ENCODE measurements at places on chromosomes 2 and 18. TPM values are rescaled to one million over a fixed set of nuclear protein-coding genes. Genes with fewer than 3 reads are reported as not detected.

GRCh38 chr2:140737006-140737405 is 1393.8 kb downstream of the LRP1B start:
- DNase-seq: no peak

- DNase-seq: no peak
Measured at GRCh38 chr2:1606046-1606400, 138.3 kb downstream of the PXDN start.

DNA sequence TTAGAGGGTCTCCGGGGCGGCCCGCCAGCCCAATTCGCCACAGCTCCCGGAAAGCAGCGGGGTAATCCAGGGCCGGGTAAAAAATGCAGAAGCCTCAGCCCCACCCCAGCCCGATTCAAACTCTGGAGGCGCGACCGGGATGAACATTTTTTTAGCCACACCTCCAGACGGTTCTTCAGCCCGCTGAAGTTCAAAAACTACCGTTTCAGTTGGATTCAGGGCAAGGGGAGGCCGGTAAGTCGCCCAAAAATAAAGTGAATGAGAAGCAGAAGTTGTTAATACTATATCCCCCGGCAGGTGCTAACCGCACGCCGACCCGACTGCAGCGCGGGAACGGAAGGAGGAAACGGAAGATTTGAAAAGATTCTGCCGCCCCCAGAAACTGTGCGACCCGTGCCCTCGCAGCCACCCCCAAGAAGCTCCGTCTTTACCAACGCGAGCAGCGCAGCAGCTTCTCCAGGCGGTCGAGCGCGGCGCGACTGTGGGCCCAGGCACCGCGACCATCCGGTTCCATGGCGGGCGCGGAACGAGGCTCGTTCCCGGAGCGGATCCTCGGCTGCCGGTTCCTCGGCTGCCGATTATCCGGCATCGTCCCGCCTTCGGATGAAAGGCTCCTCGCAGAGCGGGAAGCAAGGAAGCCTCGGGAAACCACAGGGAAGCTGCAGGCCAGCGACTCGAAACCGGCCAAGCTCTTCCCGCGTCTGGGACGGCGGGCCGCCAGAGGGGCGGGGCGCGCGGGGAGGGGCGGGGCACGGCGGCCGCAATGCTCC is at the start of gene BARD1:
TSS of gene BARD1 (minus strand) at position 703 of the 770 bp plus-strand sequence. CDS start at position 589, 114 bp downstream.
- no peak for DNase-seq

- DNase-seq: no peak
Measured at GRCh38 chr2:36371070-36371874, 15.7 kb downstream of the CRIM1 start.

DNA sequence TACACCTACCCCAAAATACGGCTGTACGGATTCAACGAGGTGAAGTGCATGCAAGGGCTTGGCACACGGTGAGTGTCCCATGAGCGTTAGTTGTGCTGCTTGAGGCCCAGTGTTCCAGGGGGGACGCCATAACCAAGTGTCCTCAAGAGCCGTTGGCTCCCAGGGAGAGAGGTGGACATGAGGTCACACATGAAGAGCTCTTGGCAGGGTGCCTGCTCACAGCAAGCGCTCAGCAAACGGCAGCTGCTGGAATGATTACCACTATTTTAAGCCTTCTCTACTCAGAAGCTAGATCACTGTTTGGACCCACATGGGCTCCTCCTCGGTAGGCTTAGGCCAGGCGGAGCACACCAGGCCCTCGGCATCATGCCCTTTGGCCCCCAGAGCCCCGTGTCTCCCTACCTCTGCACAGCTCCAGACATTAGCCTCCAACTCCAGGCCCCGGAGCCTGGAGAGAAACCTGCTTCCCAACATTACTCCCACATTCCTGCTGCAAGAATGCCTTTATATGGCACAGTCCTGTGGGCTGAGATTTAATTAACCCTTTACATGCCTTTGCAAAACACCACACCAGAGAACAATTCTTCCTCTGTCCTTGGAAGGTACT is 68.4 kb upstream of the PPP1CB start:
- DNase-seq: no peak

- no peak for DNase-seq
Measured at GRCh38 chr18:79772108-79772864, 25.5 kb upstream of the KCNG2 start.

- no peak for DNase-seq
Measured at GRCh38 chr2:172901913-172902312, 166.3 kb downstream of the RAPGEF4 start.

GRCh38 chr18:62702259-62702658 is 13.1 kb upstream of the PHLPP1 start:
- DNase-seq: no peak

GRCh38 chr18:48926420-48926857 is 24.3 kb downstream of the SMAD7 start:
- no peak for DNase-seq

GRCh38 chr2:275466-275865 is 10.7 kb downstream of the ACP1 start:
- no peak for DNase-seq

DNA sequence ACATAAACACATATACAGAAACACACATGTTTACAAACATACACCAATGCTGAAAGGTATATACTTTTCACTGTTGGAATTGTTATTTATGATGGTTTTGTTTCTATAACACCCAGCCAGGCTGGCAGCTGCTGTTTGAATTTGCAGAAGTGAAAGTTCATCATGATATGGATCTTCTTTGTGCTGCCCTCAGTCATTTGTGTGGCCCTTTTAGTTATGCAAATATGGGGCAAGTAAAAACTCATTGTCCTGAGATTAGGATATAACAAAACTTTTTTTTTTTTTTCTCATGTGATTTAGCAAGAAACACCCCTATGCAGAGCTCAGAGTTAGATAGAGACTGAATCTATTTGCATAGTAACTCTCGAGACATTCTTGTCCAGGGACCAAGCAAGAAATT is 714.1 kb downstream of the KCNJ3 start:
- no peak for DNase-seq

- no peak for DNase-seq
Measured at GRCh38 chr2:8177566-8177965, 504.3 kb upstream of the ID2 start.

GRCh38 chr18:73318739-73319479 is 451.1 kb upstream of the NETO1 start:
- DNase-seq: no peak

The GPD2 gene
- 18.5 TPM for polyA plus RNA-seq

The RPE gene
- 62.9 TPM for polyA plus RNA-seq

The TUBB8B gene
- polyA plus RNA-seq: 0.85 TPM

The CCDC141 gene
- 0.24 TPM for polyA plus RNA-seq

The C2orf80 gene
- polyA plus RNA-seq: 0.27 TPM

The DNER gene
- 66.3 TPM for polyA plus RNA-seq
